ENCODE measurements at places on chromosomes 5 and 9.

- no peak for DNase-seq
Observed at GRCh38 chr9:89721971-89722530, 117.2 kb downstream of the GADD45G start.

GRCh38 chr9:3916411-3916810 lies 383.5 kb downstream of the GLIS3 start:
- no peak for DNase-seq

DNA sequence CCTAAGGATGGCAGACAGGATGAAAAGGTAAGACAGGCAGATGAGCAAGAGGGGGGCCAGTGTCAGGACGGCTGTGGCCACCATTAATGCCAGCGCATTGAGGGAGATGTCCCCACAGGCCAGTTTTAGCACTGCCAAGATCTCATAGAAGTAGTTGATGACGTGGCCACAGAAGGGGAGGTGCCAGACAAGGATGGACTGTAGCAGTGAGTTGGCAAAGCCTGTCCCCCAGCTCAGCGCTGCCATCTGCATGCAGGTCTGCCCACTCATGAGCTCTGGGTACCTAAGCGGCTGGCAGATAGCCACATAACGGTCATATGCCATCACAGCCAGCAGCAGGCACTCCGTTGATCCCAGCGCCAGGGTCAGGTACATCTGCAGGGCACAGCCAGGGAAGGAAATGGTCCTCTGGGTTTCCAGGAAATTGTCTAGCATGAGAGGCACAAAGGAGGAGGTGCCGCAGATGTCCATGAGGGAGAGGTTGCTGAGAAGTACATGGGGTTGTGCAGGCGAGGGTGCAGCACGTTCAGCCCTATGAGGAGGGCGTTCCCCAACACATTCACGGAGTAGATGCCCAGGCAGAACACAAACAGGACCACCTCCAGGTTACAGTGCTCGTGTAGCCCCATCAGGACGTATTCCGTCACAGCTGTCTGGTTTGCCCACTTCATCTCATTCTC lies 10.8 kb downstream of the OR13J1 start:
- no peak for DNase-seq

DNA sequence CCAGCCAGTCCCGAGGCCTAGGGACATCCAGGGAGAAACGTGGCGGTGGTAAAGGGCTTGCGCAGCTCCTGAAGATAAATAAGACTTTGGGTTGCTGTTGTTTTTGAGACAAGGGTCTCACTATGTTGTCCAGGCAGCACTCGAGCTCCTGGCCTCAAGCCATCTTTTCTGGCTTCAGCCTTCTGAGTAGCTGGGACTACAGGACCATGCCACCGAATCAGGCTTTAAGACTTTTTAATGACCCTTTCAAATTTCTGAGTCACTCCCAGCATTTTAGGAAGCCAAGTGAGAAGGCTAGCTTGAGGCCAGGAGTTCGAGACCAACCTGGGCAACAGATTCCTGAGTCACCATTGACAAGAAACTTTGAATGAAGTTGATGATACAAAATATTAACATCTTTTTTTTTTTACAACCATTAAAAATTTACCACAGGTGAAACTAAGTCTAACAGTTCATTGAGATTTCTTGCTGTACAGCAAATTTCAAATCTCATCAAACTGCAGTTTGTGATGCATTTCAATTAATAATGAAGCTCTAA lies 817 bp upstream of the GNE start:
- DNase-seq, result no peak

DNA sequence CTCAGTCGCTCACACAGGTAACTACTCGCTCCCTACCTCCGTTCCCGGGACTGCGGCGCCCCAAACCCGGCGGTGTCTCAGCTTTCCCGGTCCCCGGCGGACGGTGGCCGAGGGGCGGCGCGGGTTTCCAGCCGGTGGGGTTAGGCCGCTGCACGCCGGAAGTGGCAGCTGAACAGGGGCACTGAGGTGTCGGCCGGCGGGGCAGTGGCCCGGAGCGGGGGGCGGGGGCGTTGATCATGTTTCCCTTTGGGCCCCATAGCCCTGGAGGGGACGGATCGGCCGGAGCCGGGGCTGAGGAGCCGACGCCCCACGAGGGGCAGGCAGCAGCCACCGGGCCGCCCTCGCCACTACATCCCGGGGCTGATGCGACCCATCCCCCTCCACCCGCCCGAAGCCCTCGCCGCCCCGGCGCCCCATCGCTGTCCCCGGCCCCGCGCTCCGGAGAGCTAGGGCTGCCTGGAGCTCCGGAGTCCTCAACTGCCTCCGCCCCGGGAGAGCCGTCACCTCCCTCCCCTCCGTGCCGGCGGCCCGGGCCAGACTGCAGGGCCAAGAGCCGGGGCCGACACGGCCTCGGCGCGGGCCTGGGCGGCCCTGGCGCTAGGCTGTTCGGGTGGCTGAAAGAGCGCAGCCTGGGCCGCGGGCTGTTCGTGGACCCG lies at the start of gene DCAF10:
DCAF10 (plus strand) TSS at position 167 of the 656 bp plus-strand sequence; CDS start at position 237, 70 bp downstream.
- peak; percentile 72 for DNase-seq

GRCh38 chr5:108862211-108862610 lies 114.5 kb downstream of the FER start:
- no peak for DNase-seq

DNA sequence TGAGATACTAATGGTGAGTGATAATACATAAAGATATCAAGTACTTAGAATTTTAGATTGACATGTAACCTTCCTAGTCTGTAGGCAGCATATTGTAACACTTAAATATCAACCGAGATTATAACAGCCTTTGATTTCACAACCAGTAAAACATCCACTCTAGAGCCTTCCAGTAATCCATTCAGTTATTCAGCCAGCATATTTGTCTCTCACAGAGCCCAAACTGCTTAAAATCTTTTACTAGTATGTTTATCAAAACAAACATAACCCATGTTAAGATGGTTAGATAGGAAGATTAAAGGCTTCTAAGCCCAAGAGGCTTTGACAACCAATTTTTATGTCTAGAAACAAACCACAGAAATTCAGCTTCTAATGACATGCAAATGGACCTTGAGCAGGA lies 177.9 kb upstream of the FST start:
- no peak for DNase-seq

GRCh38 chr5:56080375-56081052 lies 85.8 kb upstream of the IL6ST start:
- no peak for DNase-seq

- no peak for DNase-seq
Observed at GRCh38 chr5:141356950-141357349, 2.1 kb downstream of the PCDHGA4 start.

GRCh38 chr5:146425023-146425422 lies 22.1 kb upstream of the TCERG1 start:
- DNase-seq, result no peak

DNA sequence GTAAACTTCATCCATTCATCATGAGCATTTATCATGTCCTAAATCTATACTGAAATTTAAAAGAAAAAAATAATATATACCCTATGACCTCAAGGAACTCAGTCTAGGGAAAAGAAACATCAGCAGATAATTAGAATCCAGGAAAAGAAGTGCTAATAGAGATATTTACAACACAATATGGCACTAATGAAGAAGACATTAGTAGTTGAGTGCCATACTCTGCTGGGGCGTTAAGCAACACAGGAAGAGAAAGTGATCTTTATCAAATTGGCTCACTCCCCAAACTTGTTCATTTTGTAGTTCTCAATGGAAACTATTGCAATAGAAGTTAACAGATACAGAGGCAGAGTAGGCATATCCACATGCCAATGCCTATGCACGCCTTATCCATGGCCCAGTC lies 27.5 kb downstream of the GABRA6 start:
- DNase-seq, result no peak

DNA sequence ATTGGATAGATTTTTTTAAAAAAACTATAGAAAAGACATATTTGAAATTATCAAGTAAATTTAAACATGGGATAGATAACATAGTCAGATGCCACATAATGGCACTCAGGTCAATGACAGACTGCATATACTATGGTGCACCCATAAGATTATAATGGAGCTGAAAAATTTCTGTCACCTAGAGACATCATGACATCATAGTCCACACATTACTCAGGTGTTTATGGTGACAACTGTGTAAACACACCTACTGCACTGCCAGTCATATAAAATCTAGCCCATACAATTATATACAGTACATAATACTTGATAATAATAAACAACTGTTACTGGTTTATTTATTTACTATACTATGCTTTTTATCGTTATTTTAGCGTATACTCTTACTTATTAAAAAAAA lies 58.6 kb downstream of the CPLANE1 start:
- no peak for DNase-seq

- DNase-seq, result no peak
Observed at GRCh38 chr5:5014586-5015235, 125.4 kb upstream of the ADAMTS16 start.

DNA sequence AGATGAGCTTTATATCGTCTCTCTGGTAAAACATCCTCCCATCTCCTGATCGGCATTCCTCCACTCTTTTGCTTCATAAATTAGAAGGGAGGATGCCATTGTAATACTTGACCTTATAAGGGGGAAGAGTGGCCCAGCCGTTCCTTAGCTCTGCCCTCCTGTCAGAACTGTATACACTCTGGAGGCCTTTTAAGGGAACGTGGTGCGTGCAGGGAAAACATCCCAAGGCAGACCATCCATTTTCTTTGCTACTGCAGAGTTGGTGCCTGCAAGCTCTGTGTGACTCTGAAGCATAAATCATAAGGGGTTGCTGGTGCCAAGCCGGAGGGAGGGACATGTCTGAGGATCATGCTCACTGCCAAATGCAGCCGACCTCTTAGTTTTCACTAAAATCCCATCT lies 90.4 kb downstream of the PGM5 start:
- DNase-seq, result no peak

GRCh38 chr5:73022471-73023169 lies 66.8 kb downstream of the FCHO2 start:
- DNase-seq, result no peak

- no peak for DNase-seq
Observed at GRCh38 chr9:14277761-14278160, 36.2 kb downstream of the NFIB start.

DNA sequence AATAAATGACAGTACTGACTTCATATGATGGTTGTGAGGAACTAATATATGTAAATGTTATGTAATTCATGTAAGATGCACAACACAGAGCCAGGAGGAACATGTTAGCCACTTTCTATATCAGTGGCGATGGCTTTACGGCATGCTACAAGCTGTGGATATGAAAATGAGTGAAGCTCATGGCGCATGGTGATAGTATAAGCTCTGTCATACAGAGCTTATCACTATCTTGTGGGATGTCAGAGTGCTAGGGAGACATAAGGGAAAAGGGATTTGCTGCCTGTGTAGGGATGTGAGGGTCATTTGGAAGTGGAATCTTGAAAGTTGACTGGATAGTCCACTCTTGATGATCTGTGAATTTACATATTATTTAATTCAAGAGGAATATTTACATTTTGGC lies 13.6 kb downstream of the CPEB4 start:
- DNase-seq, result no peak

- DNase-seq, result no peak
Observed at GRCh38 chr5:168808051-168808616, 229.0 kb upstream of the PANK3 start.

GRCh38 chr5:165263536-165263935 lies 1758.1 kb downstream of the MAT2B start:
- DNase-seq, result no peak

Measured in GM12891 (cell line).